ENCODE measurements at places on chromosomes 7 and 10.

DNA sequence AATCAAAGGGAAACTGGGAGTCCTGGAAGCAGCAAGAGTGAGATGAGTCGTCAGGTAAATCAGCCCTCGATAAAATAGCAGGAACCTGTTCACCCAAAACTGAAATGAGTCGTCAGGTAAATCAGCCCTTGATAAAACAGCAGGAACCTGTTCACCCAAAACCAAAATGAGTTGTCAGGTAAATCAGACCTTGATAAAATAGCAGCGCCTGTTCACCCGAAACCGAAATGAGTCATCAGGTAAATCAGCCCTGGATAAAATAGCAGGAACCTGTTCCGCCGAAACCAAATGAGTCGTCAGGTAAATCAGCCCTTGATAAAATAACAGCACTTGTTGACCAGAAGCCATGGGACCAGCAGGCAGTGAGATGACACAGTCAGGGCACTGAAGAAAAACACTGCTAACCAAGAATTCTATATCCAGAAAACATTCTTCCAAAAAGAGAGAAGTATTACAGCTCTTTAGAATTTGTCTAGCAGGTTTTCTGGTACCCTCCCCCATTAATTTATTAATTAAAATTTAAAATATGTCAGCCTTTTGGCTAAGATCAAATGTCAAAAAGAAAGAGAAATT is 3.4 kb upstream of the CYP2E1 start:
- DNase-seq = no peak

- DNase-seq = no peak
These were observed 637 bp downstream of the MICU1 start for GRCh38 chr10:72625276-72625607.

- DNase-seq = no peak
These were observed 272.3 kb downstream of the SEMA3D start for GRCh38 chr7:84914598-84914997.

GRCh38 chr10:58081353-58081752 is 186.3 kb downstream of the IPMK start:
- no peak for DNase-seq

- DNase-seq = no peak
These were observed 124.5 kb upstream of the RHOBTB1 start for GRCh38 chr10:61068471-61068870.

DNA sequence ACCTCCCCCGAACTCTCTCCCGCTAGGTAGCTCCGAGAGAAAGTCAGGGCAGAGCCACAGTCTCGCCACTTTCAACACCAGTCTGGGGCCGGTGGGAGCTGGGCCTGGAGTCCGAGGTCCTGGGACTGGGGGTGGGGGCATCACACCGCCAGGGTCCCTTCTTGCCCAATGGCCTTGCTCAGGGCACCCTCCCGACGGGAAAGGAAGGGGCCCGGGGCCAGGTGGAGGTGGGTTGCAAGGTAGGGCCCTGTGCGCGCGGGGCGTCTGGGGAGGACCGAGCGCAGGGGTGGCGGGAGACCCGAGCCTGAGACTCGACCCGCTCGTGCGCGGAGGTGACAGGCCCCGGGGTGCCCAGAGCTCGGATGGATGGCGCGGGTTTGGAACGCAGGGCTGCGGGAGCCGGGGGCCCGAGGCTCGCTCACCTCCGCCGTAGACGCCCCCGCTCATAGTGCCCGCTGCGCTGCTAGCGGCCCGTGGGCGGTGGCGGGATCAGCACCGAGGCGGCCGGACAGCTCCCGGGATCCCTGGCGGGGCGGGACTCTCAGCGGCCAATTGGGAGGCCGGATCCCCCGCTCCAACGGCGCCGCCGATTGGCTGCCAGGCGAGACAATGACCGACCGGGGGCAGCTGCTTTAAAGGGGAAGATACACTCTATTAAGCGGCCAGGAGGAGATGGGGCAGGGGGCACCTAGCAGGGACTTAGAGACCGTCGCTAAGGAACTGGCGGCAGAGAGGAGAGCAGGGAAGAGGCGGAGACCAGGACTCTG is at the start of gene ACTL6B:
TSS of gene ACTL6B (minus strand) at position 541 of the 767 bp plus-strand sequence. CDS start at position 447, 94 bp downstream.
- DNase-seq = no peak

DNA sequence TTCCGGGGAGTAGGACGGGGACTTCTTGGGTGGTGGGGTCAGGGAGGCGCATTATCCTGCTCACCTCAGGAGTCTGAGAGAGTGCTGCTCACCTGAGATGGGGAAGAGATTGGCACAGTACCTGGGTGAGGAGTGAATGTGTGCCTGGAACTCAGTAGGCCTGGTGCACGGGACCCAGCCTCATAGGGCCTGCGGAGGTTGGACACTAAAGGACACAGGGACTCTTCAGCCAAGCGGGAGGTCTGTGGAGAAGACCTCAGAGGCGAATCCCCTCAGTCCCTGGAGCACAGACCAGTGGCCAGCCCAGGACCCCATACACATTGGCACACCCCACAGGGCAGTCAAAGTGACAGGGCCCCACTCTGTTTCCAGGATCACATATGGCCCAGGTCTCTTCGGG is 73.2 kb downstream of the OAT start:
- DNase-seq = no peak

GRCh38 chr7:867406-868188 is 8.8 kb upstream of the GET4 start:
- DNase-seq = no peak

GRCh38 chr10:14731875-14732512 is 42.7 kb downstream of the FAM107B start:
- DNase-seq = no peak

DNA sequence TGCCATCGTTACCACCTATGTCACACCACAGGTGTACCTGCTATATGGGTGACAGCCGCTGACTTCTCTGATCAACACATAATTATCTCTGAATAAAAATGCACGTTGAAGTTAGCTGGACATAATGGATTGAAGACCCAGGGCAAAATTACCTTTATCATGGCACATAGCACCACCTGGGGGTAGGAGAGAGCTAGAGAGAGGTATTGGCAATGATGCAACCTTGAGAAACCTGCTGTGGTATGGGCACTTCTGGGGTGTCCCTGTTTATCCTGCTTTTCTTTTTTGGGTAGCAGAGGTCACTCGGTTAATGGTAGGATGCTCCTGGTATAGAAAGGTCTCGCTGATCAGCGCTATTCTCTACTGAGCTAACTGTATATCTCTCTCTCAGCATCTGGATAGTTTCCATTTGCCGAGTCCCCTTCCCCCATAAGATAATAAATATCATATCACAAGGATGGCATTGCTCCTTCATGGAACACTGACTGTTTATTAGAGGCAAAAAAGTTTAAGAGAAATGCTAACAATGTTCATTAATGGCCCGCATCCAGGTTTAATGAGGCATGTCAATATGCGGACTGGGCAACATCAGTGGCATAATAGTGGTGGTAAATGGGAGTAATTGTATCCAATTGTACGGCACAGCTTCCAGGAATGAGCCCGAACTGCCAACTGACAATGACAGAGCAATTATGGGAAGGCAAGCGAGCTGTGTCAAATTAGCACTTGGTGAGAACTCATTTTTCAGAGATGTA is 323.1 kb downstream of the TFEC start:
- DNase-seq = no peak

GRCh38 chr7:132453826-132454225 is 122.4 kb downstream of the PLXNA4 start:
- DNase-seq = no peak

DNA sequence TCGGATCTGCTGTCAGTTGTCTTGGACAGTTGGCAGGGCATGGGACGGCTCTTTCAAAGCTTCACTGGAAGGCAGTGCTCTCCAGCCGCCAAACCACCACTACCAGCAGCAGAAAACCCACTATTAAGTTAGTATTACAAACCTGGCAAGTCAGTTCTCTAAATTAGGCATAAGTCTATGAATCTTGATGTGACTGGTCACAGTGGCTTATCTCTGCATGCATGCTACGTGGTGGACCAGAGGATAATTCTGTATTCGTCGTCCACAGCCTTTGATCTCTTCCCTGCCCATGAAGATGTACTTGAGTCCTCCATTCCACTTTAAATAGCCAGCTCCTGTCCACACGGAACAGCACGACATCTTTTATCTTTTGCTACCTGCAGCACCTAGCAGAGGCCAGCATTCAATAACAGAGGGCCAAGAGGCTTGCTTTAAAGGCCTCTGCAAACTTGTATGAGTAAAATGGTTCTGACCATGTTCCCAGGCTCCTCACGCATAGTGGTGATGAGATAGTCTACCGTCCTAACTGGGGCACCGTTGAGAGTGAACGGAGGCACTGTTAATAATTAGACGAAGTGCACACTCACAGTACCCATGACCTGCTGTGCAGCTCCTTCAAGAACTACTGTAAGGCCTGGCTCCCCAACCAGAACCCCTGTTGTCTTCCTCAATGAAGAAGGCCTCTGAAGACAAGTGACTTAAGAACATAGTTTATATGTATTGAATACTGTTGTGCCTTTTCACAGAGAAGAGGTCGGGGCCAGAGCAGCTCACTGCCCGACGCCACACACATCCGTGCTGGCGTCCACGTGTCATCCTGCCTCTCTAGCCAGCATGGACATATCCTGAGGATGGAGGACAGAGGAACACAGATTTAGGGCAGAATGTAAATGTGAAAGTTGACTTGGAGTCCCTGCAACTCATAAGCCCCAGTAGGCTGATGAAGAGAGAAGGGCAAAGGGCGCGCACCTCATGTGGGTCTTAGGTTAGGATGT is 1.0 kb downstream of the GPR146 start:
- no peak for DNase-seq

GRCh38 chr10:2990764-2991163 is 76.6 kb upstream of the PFKP start:
- no peak for DNase-seq

DNA sequence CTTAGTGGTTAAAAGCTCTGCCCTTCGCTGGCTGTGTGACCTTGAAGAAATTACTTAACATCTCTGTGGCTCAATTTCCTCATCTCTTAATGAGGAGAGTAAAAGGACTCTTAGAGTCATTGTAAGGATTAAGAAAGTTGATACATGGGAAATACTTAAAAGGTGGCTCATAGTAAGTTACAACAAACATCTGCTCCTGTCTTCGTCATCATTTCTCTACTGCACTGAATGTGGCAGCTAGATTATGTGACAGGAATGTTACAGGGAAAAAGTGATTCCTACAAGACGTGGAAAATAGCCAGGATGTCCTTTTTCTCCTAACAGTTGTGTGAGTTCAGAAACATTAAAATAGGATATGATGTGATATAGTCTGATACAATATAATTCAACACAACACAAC is 184.7 kb downstream of the FRMD4A start:
- DNase-seq = no peak

DNA sequence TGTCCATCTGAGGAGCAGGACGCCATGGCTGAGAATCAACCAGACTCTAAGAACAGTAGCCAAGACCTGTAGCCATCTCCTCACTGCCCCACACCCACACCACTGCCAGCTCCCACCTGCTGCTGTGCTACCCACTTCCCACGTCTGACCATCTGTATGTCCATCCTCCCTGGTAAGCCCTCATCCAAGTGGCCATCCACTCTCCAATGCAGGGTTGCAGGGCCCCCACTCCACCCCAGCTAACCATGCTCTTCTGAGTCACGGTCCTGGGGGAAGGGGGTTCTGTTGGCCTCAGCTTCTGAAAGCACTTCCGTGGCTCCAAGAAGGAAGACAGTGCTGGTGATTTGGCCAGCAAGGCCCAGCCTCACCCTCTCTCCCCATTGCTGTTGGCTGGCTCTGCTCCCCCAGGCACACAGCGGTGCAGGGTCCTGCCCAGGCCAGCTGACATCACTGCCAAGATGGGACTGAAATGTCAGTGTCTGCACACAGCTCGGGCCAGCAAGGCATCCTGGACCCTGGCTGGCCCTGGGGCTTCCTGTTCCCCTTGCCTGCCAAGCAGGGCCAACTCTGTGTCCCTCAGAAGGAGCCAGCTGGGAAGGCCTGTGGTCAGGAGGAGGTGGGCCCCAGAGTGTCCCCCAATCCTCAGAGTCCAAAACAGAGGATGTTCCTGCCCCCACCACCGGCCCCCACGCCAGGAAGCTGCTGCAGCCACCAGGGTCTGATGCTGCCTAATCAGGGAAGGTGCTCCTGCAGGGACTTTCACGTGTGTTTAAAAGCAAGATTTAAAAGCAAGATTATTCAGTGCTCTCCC is 17.5 kb downstream of the RASGEF1A start:
- DNase-seq = no peak

- DNase-seq = no peak
These were observed 312.7 kb upstream of the SP8 start for GRCh38 chr7:21099432-21099831.

- DNase-seq = no peak
These were observed 265.1 kb upstream of the ZNF32 start for GRCh38 chr10:43913676-43914235.

DNA sequence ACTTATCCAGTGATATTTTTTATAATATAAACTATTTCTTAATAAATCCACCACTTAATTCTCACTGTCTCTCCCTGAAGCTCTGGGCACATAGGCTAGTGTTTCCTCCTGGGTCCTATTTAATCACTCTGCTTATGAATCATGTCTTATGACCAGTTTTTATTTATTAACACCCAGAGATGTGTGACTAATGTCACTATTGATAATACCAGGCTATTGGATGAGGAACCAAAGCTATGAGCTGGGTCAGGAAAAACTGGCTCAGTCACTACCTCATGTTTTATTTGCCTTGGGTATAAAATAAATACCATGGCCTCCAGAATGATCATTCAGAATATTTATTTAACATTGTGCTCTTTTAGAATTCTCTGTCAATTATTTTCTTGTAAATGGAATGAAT is 5.2 kb downstream of the SEMA3E start:
- DNase-seq = no peak

DNA sequence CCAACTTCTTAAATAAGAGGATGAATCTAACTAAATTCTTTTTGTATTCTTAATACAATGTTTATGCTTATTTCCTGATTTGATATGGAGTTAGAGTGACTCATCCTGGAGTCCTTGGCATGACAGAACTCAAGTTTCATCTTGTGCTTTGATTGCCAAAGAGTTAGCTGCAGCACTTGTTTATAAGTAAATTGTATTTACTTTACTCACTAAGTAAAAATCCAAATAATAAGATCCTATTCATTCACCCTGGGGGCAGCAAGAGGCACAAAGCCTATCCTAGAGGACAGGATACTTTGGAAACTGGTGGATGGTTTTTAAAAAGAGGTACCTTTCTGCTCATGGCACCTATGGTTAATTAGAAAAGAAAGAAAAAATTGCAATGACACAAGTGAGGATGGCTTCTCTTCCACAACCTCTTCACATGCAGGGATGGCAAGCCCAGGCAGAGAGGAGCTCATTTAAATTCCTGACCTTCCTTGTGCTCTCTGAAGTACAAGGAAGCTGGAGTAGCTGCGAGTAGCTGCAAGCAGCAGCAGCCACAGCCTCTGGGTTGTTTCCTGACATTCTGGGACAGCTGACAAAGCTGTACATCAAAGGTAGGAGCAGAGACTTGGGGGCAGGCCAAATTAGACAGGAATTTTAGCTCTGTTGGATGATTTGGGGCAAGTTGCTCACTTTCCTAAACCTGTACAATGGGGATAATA is 28.5 kb upstream of the CROT start:
- no peak for DNase-seq

- no peak for DNase-seq
These were observed 271.4 kb downstream of the TSPAN12 start for GRCh38 chr7:120586571-120586970.

- no peak for DNase-seq
These were observed 1107.3 kb upstream of the LRRN3 start for GRCh38 chr7:109983618-109984017.

Measured in cortex of kidney (tissue), 1 donor.